Renal cortex interstitium (tissue), 15 donors: ENCODE measurements at places on chromosomes 3 and 15. TPM values are rescaled to one million over a fixed set of nuclear protein-coding genes. Genes with fewer than 3 reads are reported as not detected.

DNA sequence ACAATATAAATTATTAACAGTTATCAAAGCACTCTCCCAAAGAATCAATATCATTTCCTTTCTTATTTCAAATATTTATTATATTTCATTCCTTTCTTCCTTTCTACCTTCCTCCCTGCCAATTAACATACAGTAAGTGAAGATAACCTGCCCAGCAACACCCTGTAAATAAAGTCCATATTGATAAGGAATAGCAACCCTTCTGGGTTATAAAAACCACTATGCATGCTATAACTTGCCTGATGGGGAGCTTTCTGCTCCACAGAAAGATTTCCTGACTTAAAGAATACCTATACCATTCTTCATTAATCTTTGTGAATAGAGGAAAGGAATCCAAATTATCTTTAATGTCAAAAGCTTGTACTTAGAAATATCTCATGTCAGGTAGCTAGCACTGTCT lies 166.5 kb downstream of the ISL2 start:
- DNase-seq, result no peak

- DNase-seq, result no peak
Observed at GRCh38 chr3:55270976-55271375, 216.1 kb downstream of the WNT5A start.

GRCh38 chr3:114308830-114309229 lies 15.0 kb downstream of the TIGIT start:
- no peak for DNase-seq

GRCh38 chr3:184380185-184380626 lies 352 bp downstream of the CHRD start:
- peak; percentile 65 for DNase-seq

DNA sequence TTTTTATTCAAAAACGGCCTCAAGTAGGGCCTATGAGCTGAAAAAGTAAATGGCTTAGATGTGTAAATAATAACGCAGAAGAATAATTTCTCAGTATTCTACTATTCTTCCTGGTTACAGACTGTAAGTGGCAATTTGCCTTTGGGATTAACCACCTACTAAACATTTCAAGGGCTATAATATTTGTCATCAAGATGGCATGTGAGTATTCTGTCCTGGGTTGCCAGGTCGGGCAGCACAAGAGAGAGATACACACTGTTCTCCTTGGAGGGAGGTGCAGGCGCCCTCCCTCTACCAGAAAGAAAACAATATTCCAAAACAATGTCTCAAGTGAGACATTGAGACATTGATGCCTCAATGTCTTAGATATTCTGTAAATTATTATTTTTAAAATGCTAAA lies 278.4 kb downstream of the OCA2 start:
- no peak for DNase-seq

Gene CA12
- polyA plus RNA-seq, result 153 TPM

Gene CLEC3B
- 22.7 TPM for polyA plus RNA-seq
